Natural killer cell (primary cell): ENCODE measurements at places on chromosomes 12 and 14.

GRCh38 chr12:4825011-4825858 lies 84.5 kb upstream of the KCNA1 start:
- no peak for DNase-seq

GRCh38 chr12:109881752-109882151 lies 1.4 kb upstream of the GLTP start:
- no peak for DNase-seq

GRCh38 chr14:32621585-32621984 lies 292.5 kb downstream of the AKAP6 start:
- no peak for DNase-seq

- DNase-seq: no peak
Measured at GRCh38 chr12:129009833-129010622, 156.8 kb downstream of the GLT1D1 start.

DNA sequence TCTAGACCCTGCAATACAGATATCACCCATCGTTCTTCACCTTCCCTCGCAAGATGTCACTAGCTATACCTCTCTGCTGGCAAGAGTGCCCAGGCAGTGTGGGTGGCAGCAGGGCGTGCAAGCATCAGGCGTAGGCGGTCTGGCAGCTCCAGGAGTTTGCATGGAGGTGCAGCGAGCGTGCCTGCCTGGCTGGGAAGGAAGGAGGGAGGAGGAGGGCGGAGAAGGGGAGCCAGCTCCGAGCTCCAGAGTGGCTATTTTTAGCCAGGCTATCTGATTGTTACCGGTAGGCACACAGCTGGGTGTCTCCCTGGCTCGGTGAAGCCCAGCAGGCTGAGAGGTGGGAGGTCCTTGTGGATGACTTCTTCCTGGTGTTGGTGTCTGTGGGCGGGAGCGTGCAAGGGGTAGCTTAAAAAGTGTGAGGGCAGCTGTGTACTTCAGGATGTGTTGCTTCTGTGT lies 6.2 kb downstream of the FOXJ2 start:
- DNase-seq: no peak
